Stimulated activated CD4-positive, alpha-beta T cell treated with anti-CD3 and anti-CD28 coated beads, Interleukin-4, amount 100 ng/mL, for 1 hour (primary cell): ENCODE measurements at places on chromosomes 11 and 22.

- no peak for DNase-seq
These were observed 64.8 kb downstream of the RPUSD4 start for GRCh38 chr11:126146454-126147192.

GRCh38 chr11:44884056-44884455 is 66.6 kb downstream of the TP53I11 start:
- DNase-seq = no peak

DNA sequence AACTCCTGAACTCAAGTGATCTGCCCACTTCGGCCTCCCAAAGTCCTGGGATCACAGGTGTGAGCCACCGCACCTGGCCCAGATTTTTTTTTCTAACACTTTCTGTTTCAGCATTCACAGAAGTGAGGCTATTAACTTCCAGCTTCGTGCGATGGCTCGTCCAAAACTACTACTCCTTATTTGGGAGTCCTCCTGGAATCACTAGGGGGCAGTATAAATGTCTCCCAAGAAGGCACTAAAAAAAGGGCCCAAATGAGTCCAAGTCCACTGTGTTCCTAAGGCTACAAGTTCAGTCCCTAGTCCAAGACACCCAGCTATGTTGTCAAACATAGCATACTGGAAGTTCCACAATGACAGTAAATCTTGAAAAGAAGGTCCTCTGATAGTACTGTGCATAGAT is 63.2 kb upstream of the BIRC3 start:
- DNase-seq = no peak

DNA sequence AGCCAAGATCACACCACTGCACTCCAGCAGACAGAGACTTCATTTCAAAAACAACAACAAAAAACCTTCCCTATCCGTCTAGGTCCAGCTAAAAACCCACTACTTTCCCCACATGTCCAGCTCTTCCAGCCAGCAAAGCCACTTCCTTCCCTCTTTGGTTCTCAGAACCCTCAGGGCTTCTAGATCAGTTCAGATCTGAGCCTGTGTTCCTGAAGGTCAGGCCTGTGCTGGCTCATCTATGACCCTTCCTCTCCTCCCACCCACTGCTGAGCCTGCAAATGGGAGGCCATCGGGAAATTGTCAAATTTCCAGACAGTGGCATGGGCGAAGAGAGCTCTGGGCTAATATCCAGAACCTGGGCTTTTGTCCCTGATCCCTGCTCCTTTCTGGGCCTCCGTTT is 37.8 kb downstream of the SLCO2B1 start:
- DNase-seq = no peak

GRCh38 chr11:56905936-56906335 is 82.8 kb upstream of the OR5AK2 start:
- DNase-seq = no peak

GRCh38 chr11:76140912-76141574 is 65.3 kb downstream of the WNT11 start:
- no peak for DNase-seq

DNA sequence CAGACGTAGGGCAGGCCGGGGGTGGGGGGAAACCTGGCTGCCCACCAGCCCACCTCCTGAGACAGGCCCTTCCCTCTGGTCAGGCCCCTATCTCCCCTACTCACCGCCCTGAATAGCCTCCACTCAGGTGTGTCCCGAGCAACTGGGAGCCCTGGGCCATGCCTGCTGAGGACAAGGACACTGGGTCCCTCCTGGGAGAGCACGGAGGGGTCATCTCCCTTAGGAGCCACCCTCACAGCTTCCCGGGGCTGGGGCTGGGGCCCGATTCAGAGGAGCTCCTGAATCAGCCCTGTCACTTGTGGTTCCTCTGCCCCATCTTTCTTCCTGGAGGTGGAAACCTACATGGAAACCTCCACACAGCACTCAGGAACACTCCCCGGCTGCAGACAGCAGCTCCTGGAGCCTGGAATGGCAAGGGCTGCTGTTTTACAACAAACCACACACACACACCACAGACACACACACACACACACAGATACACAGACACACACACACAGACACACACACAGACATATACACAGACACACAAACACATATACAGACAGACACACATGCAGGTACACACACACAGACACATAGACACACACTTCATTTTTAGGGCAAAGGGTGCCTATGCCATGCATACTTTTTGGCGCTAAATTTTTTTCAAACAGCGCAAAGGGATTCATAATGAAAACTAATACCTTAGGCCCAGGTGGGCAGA is 9.6 kb upstream of the EMID1 start:
- DNase-seq = no peak

- DNase-seq = no peak
These were observed 20.3 kb upstream of the WNT7B start for GRCh38 chr22:45997077-45997776.

- no peak for DNase-seq
These were observed 160.9 kb downstream of the TRIM29 start for GRCh38 chr11:119976805-119977560.

- DNase-seq = no peak
These were observed 83.8 kb downstream of the TBC1D22A start for GRCh38 chr22:46846150-46846831.

- DNase-seq = no peak
These were observed 48.6 kb downstream of the MRGPRX1 start for GRCh38 chr11:18890615-18891014.

GRCh38 chr22:42863349-42863961 is 6.4 kb upstream of the ARFGAP3 start:
- DNase-seq = peak; percentile 6

GRCh38 chr11:125394296-125394695 is 101.8 kb downstream of the FEZ1 start:
- DNase-seq = no peak

- no peak for DNase-seq
These were observed 19.7 kb upstream of the DNAJB13 start for GRCh38 chr11:73931039-73931645.

- DNase-seq = no peak
These were observed 23.5 kb upstream of the OSBPL5 start for GRCh38 chr11:3188496-3189195.

- DNase-seq = no peak
These were observed 114.1 kb downstream of the VPREB1 start for GRCh38 chr22:22358686-22359085.

GRCh38 chr11:44728491-44728910 is 1.7 kb downstream of the TSPAN18 start:
- DNase-seq = no peak

DNA sequence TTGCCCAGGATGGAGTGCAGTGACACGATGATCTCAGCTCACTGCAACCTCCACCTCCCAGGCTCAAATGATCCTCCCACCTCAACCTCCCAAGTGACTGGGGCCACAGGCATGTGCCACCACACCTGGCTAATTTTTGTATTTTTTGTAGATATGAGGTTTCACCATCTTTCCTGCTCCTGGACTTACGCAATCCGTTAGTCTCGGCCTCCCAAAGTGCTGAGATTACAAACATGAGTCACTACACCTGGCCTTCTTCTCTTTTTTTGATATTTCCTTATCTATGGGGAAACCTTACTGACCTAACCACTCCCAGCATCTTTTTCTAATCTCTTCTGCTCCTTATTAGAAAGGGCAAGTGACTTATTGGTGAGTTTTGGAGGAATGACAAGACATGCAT is 121.7 kb upstream of the CHORDC1 start:
- no peak for DNase-seq

DNA sequence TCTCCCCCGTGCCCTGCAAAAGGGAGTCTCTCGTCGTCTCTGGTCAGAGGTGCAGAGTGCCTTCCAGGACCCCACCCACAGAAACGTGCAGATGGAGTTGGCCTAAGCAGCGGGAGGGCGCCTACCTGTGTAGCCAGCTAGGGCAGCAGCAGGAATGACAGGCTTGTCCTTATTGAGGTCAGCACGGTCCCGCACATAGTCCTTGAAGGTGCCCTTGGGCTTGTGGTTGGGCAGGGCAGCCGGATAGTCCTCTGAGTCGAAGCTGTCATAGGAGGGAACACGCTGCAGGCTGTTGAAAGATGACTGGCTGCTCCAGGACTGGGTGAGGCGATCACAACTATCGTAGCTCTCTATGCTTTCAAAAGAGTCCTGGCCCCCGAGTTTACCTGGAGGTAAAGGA is 107.3 kb downstream of the ETS1 start:
- no peak for DNase-seq

DNA sequence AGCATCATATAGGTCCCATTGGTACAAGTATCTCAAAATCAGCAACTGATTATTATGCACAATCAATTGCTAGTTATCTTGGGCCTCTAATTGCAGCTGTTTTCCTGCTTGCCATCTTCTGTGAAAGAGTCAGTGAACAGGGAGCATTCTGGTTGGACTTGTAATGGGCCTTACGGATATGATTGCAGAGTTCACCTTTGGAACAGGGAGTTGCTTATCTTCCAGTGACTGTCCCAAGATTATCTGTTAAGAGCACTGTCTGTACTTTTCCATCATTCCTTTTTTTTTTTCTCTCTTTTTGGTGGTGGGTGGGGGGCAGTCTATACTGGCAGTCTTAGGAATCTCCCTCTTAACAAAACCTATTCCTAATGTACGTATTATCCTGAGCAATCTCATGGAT is 17.8 kb downstream of the OR8G5 start:
- no peak for DNase-seq

DNA sequence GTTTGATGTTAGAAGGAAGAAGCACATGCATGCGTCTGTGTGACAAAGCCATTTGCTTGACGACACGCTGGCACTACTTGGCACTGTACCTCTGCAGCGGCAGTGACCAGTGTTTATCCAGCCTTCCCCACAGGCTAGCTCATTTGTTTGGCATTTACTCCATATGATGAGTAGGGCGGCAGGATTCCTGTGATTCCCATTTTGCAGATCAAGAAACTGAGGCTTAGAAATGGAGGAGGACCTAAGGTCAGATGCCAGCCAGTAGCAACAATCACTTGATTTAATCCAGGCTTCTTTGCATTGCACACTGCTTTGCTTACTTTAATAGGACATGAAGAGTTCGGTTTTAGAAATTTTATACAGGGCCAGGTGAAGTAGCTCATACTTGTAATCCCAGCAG is 45.0 kb downstream of the TBC1D22A start:
- DNase-seq = no peak

GRCh38 chr22:46006379-46007002 is 29.5 kb upstream of the WNT7B start:
- DNase-seq = peak; percentile 90

GRCh38 chr11:101996111-101996510 is 51.1 kb upstream of the CFAP300 start:
- no peak for DNase-seq

DNA sequence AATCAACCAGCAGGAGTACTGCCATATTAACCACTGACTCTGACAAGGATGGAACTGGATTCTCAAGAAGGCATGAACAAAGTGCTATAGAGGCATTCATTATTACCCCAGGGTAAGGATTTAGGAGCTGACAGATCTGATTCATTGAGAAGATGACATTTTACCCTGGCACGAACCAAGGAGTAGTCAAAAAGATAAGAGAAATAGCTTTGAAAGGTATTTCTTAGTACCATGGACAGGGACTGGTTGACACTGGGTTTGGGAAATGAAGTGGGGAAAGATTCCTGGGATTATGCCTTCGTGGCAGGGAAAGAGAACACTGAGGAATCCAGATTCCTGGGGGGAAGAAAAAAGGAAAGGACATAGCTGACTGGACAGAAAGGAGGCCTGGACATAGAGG is 5.1 kb upstream of the SAAL1 start:
- DNase-seq = no peak

DNA sequence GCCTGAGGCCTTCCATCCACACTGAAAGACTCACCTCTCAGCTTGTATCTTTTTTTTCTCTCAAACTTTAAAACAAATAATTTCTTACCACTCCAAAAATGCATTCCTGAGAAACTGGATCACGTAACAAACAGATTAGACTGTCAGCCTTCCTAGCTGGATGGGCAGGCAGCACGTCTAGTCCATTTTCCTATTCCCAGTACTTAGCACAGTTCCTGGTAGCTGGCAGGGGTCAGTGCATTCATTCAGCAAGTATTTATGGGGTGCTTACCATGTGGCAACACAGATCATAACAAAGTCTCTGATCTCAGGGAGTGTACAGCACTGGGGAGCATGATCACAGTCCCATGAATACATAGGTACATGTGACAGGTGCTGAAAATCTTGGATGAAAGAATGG is 89.6 kb downstream of the UBASH3B start:
- DNase-seq = no peak

GRCh38 chr11:121300972-121301699 is 8.6 kb downstream of the SC5D start:
- no peak for DNase-seq

GRCh38 chr11:33827206-33827605 is 52.9 kb upstream of the FBXO3 start:
- no peak for DNase-seq

GRCh38 chr11:57619331-57619730 is 21.8 kb downstream of the SERPING1 start:
- no peak for DNase-seq

DNA sequence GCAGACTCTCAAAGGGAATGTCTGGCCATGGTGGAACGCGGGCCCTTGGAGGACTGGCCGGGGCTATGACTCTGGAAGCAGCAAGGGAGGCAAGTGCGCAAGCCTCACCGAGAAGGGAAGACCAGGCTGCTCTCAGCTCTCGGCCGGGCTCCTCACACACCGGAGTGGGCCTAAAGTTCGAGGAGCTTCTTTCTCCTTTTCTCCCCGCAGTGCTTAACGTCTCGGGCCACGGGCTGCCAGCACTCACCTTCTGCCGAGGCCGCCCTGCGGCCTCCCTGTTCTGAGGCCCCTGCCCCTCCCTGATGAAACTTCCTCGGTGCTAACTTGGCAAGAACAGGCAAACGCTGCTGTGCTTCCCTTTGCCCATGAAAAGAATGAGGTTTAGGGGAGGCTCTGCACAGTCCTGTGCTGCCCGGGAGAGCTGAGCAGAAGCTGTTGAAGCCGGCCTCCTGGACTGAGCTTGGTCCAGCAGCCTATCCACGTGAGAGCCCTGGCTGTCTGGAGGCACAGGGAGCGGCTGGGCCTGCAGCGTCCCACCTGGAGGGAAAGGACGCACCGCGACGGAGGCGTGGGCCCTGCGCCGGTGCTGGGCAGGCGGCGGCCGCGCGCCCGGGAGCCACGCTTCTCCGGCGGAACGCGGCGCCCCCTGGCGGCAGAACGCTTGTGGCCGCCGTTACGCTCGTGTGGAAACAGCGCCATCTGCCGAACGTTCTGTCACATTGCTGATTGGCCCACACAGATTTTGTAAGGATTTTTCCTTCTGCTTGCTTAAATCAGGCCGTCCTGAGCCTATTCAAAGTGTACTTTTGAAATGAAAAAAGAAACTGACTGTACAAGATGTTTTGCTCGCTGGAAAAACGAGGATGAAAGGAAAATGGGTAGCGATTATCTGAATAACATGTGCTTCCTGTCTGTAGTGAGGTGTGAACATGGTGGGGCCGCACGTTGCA is 65.0 kb upstream of the TMEM45B start:
- DNase-seq = peak; percentile 79
